ENCODE measurements at places on chromosomes 1 and 21.

- DNase-seq, result no peak
These were observed 18.7 kb downstream of the SLC9A1 start for GRCh38 chr1:27136236-27136551.

DNA sequence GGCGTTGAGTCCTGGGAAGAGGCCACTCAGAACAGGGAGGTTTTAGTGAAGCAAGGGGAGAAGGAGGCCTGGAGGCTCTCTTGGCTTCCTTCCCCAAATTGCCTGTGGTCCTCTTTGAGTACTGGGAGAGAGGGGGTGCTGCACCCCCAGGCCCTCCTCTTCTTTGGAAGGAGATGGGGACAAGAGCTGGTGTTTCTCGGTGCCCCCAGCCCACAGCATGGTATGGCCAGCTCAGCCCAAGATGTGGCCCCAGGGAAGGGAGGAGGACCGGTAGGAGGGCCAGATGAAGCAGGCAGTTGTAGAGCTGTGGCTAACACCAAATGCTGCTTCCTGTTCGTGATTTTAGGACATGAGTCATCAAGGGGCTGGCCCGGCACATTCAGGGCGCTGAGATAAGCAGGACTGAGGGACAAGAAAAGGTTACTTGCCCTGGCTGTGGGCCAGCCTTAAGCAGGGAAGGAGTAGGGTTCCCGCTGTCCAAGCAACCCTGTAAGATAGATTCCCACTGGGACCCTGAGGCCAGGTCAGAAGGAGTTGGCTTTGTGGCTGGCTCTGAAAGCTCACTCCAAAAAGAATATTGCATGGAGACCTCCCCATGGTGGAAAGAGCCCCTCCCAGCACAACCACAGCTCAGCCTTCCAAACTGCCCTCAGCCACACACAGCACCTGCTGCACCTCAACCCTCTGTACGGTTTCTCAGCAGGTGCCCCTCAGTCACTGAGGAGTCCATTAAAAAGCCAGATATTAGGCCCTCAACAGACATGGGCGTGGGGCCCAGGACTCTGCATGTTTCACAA, 4.9 kb upstream of the TNFRSF1B start:
- peak; percentile 92 for DNase-seq

DNA sequence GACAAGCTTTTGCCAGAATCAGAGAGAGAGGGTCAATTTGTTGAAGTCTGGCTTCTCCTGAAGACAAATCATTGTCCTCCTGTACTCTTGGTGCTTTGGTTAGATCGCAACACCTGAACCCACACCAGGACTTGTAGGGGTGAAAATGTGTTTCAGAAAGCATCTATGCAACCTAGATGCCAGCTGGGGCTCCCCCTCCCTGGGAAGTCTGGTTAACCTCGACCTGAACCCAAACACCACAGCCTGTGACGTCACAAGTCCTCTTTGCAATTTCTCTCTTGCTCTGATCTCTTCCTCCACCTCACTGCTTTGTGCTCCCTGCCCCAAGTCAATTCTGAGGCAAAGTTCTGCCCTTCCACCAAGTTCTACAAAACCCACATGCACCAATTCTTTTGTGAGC, 42.8 kb upstream of the USP24 start:
- no peak for DNase-seq

DNA sequence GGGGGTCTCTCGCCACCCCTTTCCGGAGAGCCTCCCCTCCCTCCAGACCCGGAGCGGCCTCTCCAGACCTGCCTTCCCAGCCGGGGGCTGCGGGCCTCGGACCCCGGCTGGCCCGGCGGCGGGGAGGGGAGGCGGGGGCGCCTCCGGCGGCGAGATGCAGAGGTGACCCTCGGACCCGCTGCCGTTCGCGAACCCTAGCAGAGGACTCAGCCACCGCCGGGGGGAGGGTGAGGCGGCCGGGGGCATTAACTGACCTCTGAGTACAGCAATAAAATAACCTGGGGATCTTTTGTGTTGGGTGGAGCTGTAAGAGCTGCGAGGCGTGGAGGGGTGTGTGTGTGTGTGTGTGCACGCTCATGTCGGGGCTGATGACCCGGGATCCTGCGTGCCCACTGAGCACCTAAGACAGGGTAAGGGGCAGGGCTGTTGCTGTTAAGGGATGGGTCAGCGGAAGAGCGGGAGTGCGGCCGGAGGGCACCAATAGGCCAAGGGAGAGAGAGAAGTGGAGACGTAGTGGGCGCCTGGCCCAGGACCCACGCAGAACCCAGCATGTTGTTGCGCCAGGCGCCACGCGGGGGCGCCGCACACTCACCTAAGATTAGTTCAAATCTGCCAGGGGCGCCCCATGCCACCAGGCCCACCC, 6.3 kb downstream of the HAPLN2 start:
- no peak for DNase-seq

- DNase-seq, result no peak
These were observed 166.6 kb upstream of the SGIP1 start for GRCh38 chr1:66367369-66367768.

- no peak for DNase-seq
These were observed 1156.3 kb upstream of the B3GALT2 start for GRCh38 chr1:194342484-194343262.

- DNase-seq, result peak; percentile 43
These were observed 55.4 kb downstream of the MATN1 start for GRCh38 chr1:30668024-30668423.

GRCh38 chr1:107687849-107688753, 276.9 kb downstream of the VAV3 start:
- DNase-seq, result no peak
